Glutamatergic neuron (in vitro differentiated cells): ENCODE measurements at places on chromosomes 4 and X.

DNA sequence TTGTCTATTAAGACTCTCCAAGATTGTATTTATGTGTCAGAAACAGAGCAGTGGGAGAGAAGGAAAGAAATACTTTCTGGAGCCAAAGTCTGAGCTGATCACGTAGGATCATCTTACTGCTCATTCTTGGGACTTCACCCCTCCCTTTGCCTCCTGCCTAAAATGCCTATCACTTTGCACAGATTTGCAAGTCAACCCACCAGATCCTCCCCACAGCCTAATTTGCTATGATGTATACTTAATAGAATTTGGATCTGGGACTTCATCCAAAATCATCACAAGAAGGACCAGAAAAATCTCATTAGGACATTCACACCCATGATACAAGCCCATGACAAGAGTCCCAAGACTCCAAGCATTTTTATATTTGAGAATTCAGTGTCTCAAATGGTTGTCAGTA lies 290.2 kb downstream of the FBXW7 start:
- DNase-seq: no peak

DNA sequence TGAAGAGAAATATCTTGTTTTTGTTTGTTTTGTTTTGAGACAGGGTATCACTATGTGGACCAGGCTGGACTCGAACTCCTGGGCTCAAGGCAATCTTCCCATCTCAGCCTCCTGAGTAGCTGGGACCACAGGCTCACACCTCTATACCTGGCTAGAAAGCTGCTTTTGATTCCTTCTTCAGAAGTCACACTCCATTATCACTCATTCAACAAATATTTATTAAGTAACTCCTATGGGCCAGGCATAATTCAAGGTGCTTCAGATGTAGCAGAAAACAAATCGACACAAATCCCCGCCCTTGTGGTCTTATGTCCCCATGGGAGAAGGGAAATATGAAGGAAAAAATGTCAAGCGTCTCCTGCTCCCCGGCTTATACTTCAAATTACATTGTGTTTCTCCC lies 72.6 kb upstream of the DHX15 start:
- DNase-seq: no peak

DNA sequence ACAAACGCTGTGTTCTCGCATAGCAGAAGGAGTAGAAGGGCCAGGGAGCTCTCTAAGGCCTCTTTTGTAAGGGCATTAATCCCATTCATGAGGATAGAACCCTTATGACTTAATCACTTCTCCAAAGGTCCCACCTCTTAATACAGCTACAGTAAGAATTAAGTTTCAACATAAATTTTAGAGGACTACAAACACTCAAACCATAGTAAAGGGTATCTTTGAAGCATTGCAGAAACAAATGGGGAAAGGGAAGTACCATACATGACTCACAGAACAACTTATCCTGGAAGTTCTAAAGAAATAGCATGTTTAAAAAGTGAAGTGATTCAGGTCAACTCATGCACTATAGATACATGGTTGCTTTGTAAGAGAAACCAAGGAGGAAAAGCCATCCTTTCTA lies 680.8 kb downstream of the RPA4 start:
- DNase-seq: no peak

DNA sequence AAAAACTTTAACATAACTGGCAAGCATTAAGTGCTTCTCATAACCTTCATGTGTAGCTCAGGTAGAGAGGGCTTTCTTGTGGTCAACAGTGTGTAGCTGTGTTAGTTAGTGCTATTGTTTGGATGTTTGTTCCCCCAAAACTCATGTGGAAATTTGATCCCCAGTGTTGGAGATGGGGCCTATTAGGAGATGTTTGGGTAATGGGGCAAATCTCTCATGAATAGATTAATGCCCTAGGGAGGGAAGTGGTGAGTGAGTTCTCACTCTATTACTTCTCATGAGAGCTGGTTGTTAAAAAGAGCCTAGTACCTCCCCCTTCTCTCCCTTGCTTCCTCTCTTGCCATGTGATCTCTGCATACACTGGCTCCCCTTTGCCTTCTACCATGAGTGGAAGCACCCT lies 16.5 kb upstream of the SLC25A43 start:
- DNase-seq: no peak

DNA sequence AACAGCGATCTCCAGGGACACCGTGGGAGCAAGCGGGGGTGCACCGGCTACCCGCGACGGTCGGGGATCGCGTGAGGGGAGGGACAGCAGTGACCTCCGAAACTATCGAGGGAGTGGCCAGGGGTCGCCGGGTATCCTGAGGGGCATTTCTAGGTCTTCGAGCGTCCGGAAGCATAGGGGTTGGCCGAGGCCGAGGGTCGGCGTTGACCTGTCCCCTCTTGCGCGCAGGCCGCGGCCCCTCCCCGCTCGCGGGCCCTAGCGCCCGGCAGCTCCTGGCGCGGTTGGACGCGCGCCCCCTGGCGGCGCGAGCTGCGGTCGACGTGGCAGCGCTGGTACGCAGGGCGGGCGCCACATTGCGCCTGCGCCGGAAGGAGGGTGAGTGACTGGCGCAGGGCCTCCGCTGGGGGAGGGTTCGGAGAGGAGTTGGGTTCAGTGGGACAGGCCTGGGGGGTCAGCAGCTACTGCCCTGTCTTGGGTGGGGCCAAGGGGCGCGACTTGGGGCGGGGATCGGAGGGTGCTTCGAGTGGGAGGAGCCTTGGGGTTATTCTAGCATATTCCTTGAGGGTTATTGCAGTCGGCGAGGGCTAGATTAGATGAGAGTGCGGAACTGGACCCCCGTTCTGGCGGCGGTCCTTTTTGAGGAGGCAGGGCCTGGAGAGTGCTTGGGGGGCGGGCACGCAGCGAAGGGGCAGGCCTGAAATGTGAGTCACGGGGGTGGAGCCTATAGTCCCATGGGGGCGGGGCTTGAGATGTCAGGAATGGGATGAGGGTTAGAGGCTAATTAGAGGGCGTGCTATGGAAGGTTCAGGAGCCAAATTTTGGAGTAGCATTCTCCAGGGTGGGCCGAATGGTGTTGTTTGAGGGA lies 1.2 kb downstream of the MAGIX start:
- peak; percentile 82 for DNase-seq
